Urinary bladder (tissue), 4 donors: ENCODE measurements at places on chromosomes 11 and 22. TPM values are rescaled to one million over a fixed set of nuclear protein-coding genes. Genes with fewer than 3 reads are reported as not detected.

Gene KRTAP5-7
- 0.26 TPM for total RNA-seq

Gene HBB
- 394 TPM for total RNA-seq

Gene OR52W1
- not detected for total RNA-seq

Gene RBMXL2
- total RNA-seq = not detected

Gene FIBIN
- 46.9 TPM for total RNA-seq

Gene CARNS1
- total RNA-seq = 0.63 TPM

Gene MALAT1
- total RNA-seq = 27,753 TPM

Gene PATE2
- total RNA-seq = 0.53 TPM

Gene CNTN5
- total RNA-seq = 2.6 TPM

Gene CCDC116
- total RNA-seq = 0.53 TPM

Gene ALDH3B2
- 2.6 TPM for total RNA-seq

Gene UBASH3B
- total RNA-seq = 11.4 TPM

Gene SGSM1
- 1.9 TPM for total RNA-seq

Gene FAM180B
- 0.32 TPM for total RNA-seq

Gene REXO2
- total RNA-seq = 126 TPM

Gene OR56A1
- total RNA-seq = 0.05 TPM

Gene SLC35F2
- total RNA-seq = 5.1 TPM

Gene FGF4
- total RNA-seq = not detected

Gene MS4A3
- 0.69 TPM for total RNA-seq

Gene ABCG4
- total RNA-seq = 0.95 TPM

Gene TNNI2
- total RNA-seq = 32.6 TPM

Gene MAJIN
- not detected for total RNA-seq

Gene YPEL1
- total RNA-seq = 7.0 TPM

Gene HORMAD2
- not detected for total RNA-seq

Gene SMTNL1
- 0.16 TPM for total RNA-seq

Gene CABP7
- total RNA-seq = 0.11 TPM

Gene CDC42EP1
- total RNA-seq = 6.6 TPM

Gene FDX1
- total RNA-seq = 13.7 TPM

Gene OR51B5
- total RNA-seq = 4.3 TPM

Gene CABP4
- total RNA-seq = 0.26 TPM

Gene RHOG
- total RNA-seq = 4.9 TPM

Gene RDX
- 122 TPM for total RNA-seq
